Activated effector memory CD4-positive, alpha-beta T cell treated with Interleukin-2 at 50 U/mL for 16 hours (primary cell): ENCODE measurements at places on chromosomes 12 and 14.

DNA sequence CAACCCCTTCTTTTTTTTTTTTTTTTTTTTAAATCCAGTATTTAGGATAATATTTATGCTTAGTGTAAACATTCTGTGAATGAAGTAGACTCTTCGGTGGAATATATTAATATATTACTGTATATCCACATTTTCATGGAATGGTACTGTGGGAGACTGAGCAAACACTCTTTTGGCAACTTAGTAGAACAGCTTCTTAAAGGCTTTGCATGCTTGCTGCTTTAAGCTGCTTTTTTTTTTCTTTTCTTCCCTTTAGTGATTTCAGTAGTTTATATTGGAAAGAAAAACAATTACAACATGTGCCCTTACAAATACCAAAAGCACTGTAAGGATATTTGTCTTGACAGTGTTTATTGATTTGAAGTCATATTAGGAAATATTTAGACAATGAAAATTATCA is 78.9 kb downstream of the AEBP2 start:
- DNase-seq: no peak

DNA sequence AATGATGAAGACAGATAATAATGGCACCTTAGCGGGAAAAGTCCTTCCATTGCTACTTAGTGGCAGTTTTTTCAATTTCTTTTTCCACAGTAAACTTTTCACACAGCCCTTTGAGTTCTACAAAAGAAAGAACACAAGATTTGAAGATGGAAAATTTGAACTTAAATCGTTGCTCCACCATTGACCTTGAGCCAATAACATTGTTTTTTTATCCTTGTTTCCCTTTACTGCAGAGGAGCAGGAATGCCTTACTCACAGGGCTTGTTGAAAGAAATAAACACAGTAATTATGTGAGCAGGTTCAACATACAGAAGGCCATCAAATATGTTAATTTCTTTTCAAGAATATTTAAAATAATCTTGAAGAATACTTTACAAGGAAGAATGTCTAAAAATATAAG is 181.5 kb upstream of the KRR1 start:
- DNase-seq: no peak

DNA sequence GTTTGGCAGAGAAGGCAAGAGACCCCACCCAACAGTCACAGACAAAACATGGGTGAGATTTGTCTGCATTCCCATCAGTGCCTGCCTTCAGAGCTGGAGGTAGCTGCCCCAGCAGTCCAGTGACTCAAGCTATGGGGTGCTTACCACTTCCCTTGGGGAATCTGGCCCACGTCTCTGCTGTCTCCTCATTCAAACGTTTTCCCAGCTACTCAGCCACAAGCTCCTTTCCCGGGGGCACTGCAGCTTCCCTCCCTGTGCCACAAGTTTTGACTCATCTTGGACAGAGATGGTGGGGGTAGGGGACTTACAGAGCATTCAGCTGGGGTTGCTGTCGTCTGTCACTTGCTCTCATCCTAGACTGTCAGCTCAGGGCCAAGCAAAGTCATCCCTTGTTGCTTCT is 66.6 kb downstream of the FBXL14 start:
- DNase-seq: no peak

DNA sequence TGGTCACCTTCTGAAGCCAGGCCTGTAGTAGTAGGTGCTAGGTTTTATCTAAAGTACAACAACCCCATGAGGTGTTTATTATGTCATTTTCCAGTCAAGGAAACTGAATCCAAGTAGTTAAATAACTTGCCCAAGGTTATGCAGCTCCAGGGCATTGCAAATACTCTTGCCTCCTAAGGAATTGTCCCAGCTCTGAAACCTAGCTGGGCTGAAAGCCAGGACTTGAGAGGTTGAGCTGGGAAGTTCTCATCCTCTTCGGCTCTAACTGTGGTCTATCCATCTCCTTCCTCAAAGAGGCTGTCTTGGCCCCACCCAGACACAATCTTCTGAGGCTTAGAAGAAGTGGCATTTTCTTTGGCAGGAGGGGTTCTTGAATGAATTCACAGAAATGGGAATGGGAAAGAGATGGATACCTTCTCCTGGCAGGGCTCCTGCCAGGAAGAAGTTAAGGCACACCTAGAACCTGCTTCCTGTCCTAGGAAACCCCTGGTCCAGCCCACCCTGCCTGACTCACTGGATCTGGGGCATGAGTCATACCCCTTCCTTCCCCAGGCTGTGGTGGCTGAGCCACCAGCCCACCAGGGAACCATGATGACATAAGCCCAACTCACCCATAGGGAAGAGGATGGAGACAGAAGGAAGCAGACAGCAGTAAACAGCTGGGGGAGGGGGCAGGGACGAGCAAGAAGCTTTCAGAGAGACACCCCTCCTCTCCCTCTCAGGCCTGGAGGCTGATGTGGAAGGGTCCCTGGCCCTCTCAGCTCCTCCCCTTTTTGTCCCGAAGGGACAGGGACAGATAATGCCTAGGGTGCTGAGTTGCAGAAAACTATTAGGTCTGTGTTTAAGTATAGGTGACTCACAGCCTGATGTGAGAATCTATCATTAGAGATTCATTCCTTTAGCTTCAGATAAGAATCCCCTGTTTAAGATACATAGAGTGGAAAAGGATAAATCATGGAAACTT is 2.1 kb upstream of the PLEK2 start:
- DNase-seq: no peak

DNA sequence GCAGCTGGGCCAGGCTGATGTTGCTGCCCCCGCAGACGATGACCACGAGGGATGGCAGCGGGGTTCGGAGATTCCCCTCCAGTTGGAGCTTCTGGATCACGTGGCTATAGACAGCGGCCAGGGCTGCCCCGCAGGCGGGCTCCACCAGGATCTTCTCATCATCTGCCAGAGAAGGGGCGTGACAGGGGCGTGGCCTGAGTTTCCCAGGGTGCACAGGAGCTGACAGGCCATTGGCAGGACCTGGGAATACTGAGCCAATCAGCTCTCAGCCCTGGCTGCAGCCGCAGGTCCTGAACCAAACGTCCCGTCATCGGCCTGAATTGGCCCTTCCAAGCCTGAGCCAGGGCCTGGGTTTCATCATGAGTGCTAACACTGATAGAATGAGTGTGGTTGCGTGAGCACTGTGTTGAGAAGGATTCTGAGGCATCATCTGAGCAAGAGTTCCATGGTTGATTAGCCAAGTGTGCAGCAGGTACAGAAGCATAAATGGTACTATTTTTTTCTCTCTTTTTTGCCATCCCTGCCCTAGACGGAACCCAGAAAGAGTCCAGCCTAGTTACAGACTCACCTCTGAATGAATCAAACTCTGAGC is 10.6 kb downstream of the SDS start:
- no peak for DNase-seq

GRCh38 chr12:81255947-81256346 is 178.1 kb downstream of the ACSS3 start:
- no peak for DNase-seq

DNA sequence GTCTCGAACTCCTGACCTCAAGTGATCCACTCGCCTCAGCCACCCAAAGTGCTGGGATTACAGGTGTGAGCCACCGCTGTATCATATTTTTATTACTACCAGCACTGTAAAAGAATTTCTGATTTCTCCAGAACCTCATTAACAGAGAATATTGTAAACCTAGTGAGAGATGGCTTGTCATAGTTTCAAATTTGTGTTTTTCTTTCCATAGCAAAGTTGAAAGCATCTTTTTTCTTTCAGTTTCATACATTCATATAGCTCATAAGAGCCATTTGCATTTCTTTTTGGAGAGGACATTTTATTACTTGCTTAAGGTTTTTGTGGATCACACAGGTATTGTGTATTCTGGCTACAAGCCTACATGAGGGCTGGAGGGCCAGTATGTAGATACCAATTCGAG is 58.0 kb downstream of the MIS18BP1 start:
- DNase-seq: no peak

- DNase-seq: no peak
Measured at GRCh38 chr12:5257763-5258495, 174.0 kb upstream of the NTF3 start.

DNA sequence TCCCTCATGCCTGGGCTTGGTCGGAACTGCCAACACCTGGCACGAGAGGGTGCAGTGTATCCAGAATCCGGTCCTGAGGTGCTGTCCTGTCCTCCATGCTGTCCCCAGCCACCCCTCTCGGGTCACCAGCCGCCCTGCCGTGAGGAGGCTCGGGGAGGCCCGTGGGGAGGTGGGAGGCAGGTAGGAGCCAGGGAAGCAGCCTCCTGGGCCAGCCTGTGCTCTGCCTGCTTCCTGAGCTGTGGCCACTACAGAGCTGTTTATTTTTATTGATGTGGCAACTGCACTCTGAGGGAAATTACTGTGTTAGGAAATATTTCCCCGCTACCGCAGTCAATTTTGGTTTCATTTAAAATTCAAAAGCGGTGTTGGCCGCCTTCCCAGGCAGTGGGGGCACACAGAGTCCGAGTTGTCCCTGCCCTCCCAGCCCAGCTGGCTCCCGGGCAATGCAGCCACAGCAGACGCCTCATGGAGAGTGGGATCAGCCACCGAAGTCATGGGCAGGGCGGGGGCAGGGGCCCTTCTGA is 18.3 kb downstream of the NOC4L start:
- DNase-seq: no peak

GRCh38 chr12:107912421-107913004 is 138.0 kb downstream of the ASCL4 start:
- peak; percentile 30 for DNase-seq

- no peak for DNase-seq
Measured at GRCh38 chr12:68403711-68404110, 71.5 kb upstream of the MDM1 start.

GRCh38 chr14:95233702-95234241 is 76.4 kb upstream of the DICER1 start:
- no peak for DNase-seq

DNA sequence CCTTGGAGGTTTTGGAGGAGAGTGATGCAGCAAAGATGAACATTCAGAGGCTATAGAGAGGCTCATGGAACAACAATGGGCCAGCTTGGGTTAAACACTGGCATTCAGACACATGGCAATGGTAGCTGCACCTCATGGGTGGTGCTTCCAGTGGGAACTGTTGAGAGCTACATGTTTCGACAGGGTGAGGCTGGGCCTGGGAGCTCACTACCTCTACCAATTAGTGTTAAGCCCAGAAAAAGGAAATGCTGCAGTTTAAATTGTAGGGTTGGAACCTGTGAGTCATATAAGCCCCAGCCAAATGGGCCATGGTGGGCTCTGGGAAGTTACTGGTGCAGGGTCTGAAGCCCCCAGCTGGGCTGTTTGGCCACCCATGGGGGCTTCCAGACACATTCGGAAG is 279.7 kb downstream of the ZFP36L1 start:
- DNase-seq: no peak

GRCh38 chr14:94531187-94531586 is 21.9 kb upstream of the SERPINA12 start:
- no peak for DNase-seq

DNA sequence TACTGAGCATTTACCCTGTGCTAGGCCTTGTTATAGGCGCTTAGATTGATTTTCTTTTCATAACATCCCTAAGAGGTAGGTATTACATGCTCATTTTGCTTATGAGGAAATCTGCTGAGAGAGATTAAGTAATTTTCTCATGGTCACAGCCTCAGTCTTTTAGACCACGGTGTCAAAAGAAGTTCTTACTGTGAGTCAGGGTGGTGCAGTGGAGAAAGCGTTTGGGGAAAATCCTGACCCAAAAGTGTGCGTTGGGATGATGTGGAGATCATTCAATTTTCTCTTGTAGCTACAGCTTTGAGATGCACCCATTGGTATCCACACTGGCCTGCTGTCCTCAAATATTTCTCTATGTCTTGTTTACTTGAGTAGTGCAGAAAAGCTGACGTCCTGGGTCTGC is 8.2 kb downstream of the ANG start:
- no peak for DNase-seq

- DNase-seq: no peak
Measured at GRCh38 chr14:64147126-64147790, 146.9 kb downstream of the ESR2 start.

DNA sequence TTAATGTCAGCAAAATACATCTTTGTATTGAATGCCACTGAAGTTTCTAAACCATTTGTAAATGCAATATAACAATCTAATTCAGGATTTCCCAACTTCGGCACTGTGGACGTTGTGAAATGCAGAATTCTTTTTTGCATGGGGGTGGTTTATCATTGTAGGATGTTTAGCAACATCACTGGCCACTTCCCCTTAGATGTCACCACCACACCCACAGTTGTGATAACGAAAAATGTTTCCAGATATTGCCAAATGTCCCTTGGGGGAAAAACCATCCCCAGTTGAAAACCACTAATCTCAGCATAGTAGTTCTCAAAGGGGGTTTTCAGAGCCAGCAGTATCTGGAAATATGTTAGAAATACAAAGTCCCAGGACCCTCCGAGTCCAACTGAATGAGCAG is 203.3 kb downstream of the NAV3 start:
- no peak for DNase-seq
